ENCODE measurements at places on chromosomes 13 and 19. TPM values are rescaled to one million over a fixed set of nuclear protein-coding genes. Genes with fewer than 3 reads are reported as not detected.

DNA sequence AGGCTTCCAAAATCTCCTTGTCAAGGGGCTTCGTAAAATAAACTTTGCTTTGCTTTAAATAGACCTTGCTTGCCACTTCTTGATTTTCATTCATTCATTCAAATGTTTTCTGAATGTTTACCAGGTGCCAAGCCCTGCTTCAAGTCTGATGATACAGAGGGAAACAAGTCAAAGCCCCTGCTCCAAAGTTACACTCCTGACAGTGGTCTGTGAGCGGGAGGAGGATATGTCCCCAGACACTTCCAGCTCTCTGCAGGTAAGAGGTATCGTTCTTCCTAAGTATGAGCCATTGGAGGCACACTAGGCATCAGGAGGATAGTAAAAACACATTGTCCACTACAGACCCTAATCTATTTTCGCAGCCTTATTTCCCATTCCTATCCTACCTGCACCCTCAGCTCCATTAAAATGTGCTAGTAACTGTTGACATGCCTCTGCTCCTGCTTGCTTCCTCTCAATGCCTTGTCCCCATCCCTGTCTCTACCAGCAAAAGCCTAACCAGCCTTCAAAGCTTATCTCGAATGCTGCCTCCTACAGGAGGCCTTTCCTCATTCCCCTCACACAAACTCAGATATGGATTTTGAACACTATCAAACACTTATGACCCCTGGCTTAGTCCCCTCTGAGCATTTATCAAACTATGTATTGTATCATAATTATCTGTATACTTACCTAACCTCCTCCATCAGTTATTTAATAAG, 6.2 kb upstream of the WBP4 start:
- no peak for DNase-seq

DNA sequence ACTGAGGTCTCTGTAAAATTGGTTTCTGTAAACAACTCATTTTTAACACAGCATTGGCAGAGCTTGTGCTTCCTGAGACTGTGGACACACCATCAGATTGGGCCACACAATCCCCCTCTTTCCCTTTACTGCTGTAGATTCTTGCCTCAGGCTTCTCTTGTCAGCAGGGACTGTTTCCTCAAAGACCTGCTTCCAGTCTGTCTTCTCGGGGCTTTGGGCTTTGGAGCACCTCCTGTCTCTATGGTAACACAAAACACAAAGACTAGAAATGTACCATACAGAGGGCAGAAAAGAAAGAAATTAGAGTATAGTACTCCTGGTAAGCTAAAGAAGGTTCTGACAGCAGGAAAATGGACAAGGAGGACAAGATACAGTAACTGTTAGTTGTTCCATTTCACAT, 484.5 kb downstream of the DIAPH3 start:
- DNase-seq, result no peak

GRCh38 chr13:77406644-77407440, 79.9 kb upstream of the MYCBP2 start:
- no peak for DNase-seq

DNA sequence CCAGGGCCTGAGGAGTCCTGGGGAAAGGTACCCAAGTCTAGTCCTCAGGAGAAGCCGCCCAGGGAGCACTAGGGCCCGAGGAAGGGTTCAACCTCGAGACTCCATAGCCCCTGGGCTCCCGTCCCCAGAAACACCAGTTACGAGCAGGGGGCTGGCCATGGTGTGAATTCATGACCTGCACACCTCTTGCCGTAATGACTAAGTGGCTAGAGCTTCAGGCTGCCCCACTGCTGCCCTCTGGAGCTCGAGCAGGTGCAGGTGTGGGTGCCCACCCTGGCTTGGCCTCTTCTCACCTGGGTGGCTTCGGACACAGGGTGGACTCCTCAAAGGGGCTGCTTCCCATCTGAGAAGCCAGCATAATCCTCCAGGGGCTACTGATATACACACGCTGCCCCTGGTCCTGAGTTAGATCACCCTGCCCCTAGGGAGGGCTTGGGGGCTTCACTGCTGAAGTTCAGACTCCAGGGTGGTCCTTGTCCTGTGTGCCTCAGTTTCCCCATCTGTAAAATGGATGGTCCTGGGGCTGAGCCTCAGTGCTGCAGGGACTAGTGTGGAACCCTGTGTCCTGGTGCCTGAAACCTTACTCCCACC, 13.6 kb downstream of the SPC24 start:
- DNase-seq, result no peak

- no peak for DNase-seq
These were observed at the start of gene CEACAM20 for GRCh38 chr19:44529536-44529935. Gene CEACAM20 (minus strand): TSS chr19:44529675. CDS start chr19:44529509, 166 bp downstream.

DNA sequence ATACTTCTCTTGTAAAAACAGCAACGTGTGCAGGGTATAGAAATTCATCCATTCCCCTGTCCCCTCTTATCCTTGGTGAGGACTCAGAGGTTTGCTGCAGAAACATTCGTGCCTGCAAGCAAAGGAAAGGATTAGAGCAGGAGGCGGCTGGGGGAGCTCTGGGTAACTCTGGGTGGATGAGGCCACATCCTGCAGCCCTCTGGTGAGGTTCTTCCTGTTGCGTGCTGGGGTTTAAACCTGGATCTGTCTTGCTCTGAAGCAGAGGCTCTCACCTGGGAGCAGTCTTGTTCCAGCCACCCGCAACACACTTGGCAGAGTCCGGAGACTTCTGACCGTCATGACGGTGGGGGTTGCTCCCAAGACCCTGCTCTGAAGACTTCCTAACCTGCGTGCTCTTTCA, 69.2 kb downstream of the ATP11A start:
- no peak for DNase-seq

DNA sequence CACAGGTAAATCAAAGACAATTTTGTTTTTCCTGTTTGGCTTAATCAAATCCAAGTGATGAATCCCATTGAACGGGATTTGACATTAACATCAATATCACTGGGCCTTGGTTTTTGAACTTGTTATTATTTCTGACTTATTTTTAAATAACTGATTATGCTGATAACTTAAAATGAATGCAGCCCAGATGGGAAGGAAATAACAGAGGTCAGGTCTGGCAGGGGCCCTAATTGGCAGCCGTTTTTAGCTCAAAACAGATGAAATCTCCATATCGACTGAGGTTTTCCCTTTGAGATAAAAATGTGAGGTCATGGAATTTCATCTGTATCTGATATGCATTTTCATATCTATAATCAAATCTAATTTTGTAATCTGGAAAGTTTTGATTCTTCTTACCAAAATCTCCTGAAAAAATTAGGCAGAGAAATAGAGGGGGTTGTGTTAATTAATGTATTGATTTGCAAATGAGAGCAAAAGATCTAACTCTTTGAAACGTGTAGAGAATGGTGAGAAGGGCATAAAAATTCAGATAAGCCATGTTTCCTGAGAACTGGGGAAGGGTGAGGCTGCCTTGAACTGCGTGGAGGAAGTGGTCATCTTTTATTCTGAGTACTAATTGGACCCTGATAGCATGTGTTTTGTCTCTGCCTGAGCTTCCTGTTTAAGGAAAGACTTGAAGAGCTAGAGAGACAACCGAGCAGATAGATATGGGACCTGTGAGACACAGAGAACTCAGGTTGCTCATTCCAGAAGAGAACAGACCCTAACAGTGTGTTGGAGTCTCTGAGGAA, 98.2 kb upstream of the C1QTNF9B start:
- DNase-seq, result no peak

- DNase-seq, result no peak
These were observed 1952.0 kb downstream of the OLFM4 start for GRCh38 chr13:54980651-54981050.

DNA sequence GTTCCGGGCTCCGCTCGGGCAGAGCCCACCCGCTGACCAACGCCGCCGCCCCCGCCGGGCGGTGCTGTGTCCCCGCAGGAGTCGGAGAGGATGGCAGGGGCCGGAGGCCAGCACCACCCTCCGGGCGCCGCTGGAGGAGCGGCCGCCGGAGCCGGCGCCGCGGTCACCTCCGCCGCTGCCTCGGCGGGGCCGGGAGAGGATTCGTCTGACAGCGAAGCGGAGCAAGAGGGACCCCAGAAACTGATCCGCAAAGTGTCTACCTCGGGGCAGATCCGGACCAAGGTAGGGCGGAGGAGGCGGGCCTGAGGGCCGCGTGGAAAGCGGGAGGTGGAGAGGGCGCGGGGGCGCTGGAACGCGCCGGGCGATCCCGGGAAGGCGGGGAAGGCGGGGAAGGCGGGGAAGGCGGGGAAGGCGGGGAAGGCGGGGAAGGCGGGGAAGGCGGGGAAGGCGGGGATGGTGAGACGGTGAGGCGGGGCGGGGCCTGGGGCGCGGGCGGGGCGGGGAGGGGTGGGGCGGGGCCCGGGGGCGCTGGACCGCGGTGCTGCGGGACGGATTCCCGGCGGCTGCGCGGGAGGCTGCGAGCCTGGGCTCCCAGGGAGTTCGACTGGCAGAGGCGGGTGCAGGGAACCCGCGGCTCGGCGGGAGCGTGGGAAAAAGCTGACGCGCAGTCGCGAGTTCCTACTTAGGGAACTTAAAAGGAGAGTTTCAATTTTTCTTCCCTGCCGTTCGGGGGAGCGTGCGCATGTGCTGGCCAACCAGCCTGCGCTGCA, 421 bp downstream of the DGKH start:
- DNase-seq, result peak; percentile 47

DNA sequence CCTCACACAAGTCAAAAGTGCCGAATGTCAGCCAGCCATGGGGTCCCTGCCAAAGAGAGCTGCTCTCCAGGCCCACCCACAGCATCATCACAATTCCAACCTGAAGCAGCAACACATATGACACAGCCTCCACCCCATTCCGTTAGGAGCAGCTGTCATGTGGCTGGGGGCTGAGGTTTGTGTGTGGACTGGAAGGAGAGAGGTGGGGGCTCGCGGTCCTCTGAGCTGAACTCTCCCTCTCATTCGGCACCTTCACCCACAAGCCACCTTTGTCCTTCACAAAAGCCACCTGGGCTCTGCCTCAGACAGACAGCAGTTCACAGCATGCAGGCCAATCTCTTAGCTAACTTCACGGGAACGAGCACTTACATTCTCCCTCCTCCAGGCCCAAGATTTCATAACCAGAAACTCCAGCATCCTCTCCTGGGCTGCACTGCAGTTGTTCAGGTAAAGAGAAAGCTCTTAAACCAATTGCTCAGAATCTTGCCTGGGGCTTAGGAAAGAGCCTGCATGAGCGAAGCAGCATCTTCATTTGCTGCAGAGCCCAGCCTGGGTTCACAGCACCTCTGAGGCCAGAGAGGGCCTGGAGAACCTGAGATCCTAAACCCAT, 7.2 kb downstream of the RAB20 start:
- DNase-seq, result no peak

GRCh38 chr13:66212511-66212910, 1017.6 kb downstream of the PCDH9 start:
- no peak for DNase-seq

GRCh38 chr13:34207872-34208271, 389.9 kb downstream of the RFC3 start:
- no peak for DNase-seq

- no peak for DNase-seq
These were observed 6.4 kb upstream of the ERICH6B start for GRCh38 chr13:45621950-45622349.

- DNase-seq, result no peak
These were observed 15.3 kb downstream of the ZBTB7A start for GRCh38 chr19:4051175-4052101.

DNA sequence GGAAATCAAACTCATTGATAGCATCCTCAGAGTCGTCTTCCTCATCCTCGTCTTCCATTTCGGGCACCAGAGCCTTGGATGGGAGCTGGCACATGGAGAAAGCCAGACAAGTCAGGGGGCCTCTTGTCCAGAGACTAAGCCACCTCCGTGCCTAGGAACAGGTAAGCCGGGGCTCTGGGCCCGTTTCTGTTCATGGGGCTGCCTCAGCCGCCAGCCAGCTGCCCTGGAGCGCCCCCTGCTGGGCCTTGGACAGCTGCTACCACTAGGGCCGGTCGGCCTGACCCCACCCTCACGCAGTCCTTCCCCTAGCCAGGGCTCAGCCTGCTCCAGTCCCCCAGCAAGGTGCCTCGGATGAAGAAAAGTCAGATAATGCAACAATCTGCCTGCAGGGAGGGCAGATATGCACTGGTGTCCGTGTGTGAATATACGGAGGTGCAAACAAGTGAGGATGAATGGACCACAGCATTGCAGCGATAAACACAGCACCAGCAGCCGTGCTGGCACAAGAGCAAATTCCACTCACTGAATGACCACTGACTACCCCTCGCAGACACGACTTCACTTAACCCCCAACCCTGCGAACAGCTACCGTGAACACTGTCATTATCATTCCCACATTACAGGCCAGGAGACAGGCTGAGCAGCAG, 11.9 kb upstream of the PRKD2 start:
- no peak for DNase-seq

GRCh38 chr19:46812977-46813838, 24.8 kb upstream of the SLC1A5 start:
- DNase-seq, result no peak

GRCh38 chr13:50745542-50746115, 97.9 kb downstream of the DLEU7 start:
- DNase-seq, result no peak

DNA sequence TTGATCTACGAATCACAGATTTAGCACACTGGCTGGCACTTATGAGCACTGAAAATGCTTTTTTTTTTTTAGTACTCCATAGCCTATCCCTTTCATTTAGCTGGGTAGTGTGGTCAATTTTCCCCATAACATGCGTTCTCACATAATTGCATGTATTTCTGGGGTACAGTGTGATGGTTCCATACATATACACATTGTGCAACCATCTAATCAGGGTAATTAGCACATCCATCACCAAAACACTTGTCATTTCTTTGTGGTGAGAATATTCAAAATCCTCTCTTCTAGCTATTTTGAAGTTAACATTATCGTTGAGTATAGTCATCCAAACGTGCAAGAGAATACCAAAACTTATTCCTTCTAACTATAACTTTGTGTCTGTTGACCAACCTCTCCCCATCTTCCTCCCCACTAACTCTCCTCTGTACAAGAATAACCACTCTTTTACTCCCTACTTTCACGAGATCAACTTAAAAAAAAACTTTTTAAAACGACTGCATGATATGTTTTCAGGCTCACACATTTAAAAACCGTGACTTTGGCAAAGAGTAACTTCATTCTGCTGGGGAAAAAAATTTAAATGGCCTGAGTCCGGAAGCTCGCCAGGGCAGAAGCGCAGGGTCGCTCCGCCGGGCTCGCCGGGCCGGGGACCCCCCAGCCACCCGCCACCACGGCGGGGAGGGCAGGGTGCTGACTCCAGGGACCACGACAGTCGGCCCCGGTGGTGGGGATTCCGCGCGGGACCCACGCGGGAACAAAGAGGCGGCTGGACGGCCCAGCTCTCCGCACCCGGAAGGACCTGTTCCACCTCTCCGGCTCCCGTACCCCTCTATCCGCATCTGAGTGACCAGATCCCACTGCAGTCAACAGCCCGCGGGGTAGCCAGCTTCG, 868 bp upstream of the UBAC2 start:
- no peak for DNase-seq

GRCh38 chr13:30607908-30608307, 9.8 kb upstream of the USPL1 start:
- no peak for DNase-seq

CGB8 gene
- not detected for total RNA-seq

SLITRK6 gene
- total RNA-seq, result 19.0 TPM

SYDE1 gene
- total RNA-seq, result 14.9 TPM

MAMSTR gene
- total RNA-seq, result 0.32 TPM

ALOX5AP gene
- 37.9 TPM for total RNA-seq

PSPN gene
- total RNA-seq, result 0.59 TPM

RTBDN gene
- total RNA-seq, result not detected

KBTBD7 gene
- total RNA-seq, result 15.5 TPM

SHISA7 gene
- total RNA-seq, result 0.29 TPM

GPC6 gene
- total RNA-seq, result 44.0 TPM

Measured in breast epithelium (tissue), 4 donors.